Non-pigmented ciliary epithelial cell (primary cell): ENCODE measurements at places on chromosomes 3 and 15.

GRCh38 chr3:61809879-61810278 is 248.5 kb downstream of the PTPRG start:
- no peak for DNase-seq

DNA sequence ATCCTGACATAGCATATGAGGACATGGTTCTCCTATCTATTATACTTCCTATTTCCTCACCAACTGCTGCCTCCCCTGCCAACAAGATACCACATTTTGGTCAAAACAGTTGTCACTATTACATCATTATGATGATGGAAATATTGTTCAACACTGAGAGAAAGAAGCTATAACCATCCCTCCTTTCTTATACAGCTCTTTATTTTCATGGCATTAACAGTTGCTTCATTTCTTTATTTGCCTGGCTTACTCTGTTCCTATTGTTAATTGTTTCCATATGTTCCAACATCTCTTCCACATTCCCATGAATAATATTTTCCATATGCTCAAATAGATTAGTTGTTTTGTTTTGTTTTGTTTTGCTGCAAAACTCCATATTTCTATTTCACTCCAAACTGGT is 40.8 kb upstream of the FILIP1L start:
- no peak for DNase-seq

DNA sequence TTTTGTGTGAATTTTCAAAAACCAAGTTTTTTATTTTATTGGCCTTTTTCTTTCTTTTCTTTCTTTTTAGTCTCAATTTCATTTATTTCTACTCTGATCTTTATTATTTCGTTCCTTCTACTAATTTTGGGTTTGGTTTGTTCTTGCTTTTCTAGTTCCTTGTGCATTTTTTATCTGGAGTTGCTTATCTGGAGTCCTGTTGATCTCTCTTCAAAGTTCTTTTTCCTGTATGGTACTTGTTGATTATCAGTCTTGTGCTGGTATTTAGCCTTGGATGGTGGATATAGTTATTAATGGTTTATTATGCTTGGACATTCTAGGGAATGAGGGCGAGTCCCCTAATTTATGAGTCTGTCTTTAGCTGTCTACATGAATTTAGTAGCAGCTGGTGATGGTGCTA is 64.7 kb downstream of the LARS2 start:
- no peak for DNase-seq

GRCh38 chr3:45553469-45553974 is 41.0 kb upstream of the LIMD1 start:
- DNase-seq, result no peak

GRCh38 chr15:50141856-50142255 is 22.8 kb upstream of the ATP8B4 start:
- no peak for DNase-seq

GRCh38 chr15:41276831-41277230 is 45.8 kb downstream of the CHP1 start:
- DNase-seq, result no peak

DNA sequence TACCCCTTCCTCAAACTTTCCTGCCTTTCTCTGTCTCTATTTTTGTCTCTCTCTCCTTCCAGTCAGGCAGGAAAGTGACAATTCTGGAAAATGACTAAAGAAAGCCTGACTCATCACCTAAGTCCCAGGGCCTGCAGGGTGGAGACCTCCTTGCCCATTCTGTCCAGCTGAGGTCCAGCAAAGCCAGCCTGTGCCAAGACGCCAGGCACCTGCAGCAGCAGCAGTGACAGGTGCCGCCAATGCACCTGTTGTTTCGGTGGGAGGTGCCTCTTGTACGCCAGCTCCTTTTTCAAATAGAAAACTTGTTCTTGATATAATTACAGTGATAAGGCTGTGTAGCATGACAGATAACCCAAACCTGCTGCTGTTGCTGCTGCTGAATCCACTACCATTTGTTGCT is 501.3 kb downstream of the NTRK3 start:
- no peak for DNase-seq

GRCh38 chr3:194296454-194297263 is 54.5 kb downstream of the CPN2 start:
- DNase-seq, result peak; percentile 58

DNA sequence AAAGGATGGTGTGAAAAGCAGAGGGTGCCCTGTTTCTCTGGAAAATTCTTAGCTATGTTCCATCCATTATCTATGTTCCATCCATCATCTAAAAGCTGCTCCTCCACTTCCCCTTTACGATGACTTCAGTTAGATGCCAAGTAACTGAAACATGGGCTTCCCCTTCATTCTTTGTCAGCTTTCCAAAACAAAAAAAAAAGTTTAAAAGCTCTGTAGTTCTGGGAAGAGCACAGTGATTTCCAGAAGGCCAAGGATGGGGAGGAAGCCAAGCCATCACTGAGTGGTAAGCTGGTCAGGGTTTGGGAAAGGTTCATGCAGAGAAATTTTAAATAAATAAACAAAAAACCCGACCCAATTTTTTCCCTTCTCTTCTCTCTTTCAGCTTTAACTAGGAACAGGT is 111.5 kb downstream of the CFAP44 start:
- no peak for DNase-seq

DNA sequence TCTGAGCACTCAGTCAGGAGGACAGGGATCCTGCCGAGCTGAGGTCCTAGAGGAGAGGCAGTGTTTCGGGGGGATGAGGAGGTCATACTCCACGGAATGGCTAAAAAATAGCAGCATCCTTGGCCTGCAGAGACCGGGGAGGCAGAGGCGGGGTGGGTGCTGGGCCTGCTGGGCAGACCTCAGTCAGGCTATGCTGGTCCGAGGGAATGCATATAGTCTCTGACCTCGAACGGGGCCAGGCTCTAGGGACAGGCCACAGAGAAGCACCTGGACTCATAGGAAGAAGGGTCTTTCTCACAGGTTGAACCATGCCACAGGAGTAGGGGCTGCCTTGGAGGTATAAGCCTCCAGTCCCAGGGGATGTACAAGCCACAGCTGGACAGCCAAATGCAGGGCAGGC is 14.0 kb upstream of the SKIC8 start:
- no peak for DNase-seq

- no peak for DNase-seq
Observed at GRCh38 chr3:135840436-135840835, 125.1 kb upstream of the PPP2R3A start.

DNA sequence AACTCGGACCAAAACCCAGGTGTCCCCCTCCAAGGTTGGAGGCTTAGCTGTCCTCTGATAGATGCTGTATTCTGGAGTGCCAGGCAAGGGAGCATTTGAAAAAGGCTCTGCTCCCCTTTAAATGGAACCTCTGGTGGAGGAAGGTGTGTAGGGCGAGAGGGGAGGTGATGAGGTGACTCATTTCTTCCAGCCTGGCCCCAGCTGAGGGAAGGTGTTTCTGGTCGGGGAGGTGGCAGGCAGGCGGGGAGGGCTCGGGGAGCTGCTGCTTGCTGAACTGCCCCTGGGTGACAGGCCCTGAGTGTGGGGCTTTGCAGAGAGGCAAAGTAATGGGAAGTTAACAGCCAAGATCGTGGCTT is 18.8 kb downstream of the PSTPIP1 start:
- no peak for DNase-seq

DNA sequence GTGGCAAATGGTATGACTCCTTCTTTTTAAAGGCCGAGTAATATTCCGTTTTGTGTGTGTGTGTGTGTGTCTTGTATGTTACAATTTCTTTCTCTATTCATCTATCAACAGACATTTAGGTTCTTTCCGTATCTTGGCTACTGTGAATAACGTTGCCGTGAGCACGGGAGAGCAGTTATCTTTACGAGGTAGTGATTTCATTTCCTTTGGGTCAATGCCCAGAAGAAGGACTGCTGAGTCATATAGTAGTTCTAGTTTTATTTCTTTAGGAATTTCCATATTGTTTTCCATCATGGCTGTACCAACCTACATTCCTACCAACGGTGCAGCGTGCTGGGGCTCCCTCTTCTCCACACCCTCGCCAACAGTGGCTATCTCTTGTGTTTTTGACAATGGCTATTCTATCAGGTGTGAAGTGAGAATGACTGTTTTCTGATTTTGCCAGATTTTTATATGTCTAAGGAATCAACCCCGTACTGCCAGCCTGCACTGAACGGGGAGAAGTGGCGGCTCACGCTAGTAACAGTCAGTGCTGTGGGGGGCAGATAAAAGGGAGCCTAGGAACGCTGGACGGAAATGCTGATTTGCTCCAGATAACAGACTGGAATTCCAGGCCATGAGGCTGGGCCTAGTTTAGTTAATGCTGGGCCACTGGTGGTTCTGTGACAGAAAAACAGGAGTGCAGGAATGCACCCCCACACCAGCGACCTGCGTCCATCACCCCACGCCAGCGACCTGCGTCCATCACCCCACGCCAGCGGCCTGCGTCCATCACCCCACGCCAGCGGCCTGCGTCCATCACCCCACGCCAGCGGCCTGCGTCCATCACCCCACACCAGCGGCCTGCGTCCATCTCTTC is 168.1 kb downstream of the XXYLT1 start:
- peak; percentile 78 for DNase-seq

DNA sequence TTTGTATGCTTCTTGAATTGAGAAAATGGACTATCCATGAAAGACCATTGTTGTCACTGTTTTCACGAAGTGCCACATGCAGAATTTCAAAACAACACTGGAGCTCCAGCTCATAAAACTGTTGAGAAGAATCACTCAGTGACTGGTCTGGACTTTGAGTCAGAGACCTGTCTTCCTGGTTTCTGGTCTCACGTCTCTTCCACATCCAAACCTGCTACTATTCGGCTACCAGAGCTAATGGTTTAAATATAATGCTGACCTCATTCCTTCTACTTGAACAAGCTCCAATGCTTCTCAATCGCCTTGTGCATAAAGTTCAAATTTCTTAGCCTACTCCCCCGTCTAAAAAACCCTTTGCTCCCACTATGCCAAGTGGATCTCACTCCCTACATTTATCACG is 227.9 kb upstream of the NR2F2 start:
- DNase-seq, result no peak

DNA sequence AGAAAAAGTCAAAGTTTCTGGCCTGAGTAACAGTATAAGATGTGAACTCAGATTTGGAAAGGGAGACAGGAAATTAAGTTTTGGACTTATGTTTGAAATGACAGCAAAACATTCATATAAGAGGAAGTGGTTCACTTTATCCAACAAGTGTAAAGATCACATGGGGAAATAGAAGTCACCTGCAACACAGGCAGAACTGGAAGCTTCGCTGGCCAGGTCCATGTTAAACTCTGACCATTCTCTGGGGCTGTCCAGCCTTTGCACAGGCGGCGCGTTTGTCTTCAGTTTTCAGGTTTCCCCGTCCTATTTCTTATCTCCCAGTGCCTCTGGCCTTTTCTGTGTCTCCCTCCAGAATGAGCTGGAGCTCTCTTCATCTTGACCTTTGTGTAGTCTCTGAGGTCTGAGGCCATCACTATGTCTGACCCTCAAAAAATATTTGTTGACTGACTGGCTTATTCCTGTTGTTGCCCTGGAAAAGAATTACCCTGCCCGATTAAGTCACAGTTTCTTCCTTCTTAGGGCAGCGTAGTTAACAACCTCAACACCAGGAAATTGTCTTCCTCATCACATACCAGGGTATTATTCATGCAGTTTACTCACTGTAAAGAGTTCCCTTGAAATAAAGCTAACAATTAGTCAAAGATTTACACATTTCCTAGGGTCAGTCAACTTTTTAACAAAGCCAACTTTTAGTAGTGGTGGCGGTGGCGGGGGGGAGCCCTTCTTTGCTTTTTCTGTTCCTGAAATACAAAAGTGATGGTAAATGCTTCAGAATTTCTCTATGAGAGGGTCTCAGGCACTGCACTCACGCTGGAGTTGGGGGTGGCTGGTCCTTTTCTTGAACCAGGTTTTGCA is 959 bp upstream of the RASA2 start:
- DNase-seq, result peak; percentile 51

DNA sequence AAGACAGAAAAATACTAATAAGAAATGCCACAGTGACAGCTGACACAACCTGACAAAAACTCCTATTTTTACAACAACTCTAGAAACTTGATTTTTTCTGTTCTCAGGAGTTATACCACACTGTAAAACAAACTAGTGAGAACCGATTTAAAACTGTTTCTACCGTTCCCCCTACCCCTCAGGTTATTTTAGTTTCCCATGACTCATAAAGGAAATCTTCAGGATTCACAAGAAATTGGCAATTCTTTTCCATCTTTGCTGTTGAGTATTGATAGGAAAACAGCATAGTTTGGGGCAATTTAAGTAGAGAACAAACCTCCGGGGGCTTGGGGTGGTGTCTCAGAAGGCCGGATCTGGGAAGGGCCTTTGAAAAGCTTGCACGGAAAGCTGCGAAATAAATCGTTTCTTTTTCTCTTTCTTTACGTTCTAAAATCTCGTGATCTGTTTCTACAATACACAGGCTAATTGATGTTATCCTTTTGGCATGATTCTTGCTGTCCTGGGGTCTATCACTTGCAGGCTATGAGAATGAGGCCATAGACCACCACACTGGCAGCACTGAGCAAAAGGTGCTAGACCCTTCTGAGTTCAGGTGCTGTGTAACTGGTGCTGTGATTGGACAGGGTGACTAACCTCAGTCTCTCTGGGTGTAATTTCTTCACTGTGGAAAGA is 89.3 kb downstream of the LPP start:
- DNase-seq, result no peak

DNA sequence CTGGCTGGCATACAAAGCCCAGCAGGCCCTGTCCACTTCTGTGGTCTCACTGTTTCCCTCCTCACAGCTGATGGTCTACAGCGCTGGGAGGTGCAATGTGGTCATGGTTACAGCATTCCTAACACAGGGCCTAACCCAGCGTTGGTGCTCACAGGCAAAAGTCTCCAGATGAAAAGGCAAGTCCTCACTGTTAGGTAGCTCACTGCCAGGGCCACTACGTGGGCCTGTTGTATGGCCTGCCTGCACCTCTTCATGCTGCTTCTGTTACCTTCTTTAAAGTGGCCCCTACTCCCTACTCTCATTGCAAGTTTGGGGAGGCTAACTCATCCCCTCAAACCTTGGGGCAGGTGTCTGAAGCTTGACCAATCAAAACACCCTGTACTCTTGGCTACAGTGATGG is 31.3 kb downstream of the CCDC13 start:
- no peak for DNase-seq

DNA sequence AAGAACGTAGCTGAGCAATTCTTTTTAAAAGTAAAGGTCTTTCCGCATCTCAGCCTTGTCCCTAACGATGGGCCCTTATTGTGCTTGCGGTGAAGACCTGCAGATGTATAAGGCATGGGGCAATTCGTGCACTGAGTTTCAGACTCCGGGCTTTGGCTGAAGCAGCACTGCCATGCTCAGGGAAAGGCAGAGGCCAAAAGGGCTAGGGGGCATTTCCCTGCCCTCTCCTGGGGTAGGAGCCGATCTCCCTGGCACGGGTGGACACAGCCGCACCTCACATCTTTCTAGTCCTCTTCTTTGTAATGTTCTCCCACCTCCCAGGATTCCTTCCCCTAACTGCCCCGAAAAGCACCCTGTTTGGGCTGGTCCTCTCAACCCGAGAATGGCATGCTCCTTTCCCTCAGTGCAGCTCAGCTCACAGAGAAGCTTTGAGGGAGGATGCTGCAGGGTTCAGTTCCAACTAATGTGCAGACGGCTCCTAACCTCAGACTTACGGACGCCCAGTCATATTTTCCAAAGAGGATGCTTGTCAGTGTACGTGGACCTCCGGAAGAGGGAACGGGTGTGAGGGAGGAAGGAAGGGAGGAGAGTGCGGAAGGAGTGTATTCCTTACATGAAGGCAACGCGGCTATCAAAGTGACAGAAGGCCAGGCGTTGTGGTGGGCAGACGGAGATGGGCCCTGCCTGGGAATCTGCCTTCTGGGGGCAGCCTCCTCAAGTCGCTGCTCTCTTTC is 61.2 kb downstream of the SYNM start:
- DNase-seq, result no peak

GRCh38 chr3:152899306-152899705 is 64.4 kb downstream of the P2RY1 start:
- no peak for DNase-seq

- no peak for DNase-seq
Observed at GRCh38 chr15:90905306-90906180, 2.4 kb downstream of the MAN2A2 start.
